ENCODE measurements at places on chromosomes 1 and 21.

GRCh38 chr21:37367703-37368540 lies 1.3 kb downstream of the DYRK1A start:
- peak; percentile 69 for DNase-seq

- DNase-seq: no peak
Measured at GRCh38 chr1:65728504-65728903, 64.2 kb upstream of the PDE4B start.

- DNase-seq: no peak
Measured at GRCh38 chr1:91507328-91507727, 6.7 kb downstream of the CDC7 start.

DNA sequence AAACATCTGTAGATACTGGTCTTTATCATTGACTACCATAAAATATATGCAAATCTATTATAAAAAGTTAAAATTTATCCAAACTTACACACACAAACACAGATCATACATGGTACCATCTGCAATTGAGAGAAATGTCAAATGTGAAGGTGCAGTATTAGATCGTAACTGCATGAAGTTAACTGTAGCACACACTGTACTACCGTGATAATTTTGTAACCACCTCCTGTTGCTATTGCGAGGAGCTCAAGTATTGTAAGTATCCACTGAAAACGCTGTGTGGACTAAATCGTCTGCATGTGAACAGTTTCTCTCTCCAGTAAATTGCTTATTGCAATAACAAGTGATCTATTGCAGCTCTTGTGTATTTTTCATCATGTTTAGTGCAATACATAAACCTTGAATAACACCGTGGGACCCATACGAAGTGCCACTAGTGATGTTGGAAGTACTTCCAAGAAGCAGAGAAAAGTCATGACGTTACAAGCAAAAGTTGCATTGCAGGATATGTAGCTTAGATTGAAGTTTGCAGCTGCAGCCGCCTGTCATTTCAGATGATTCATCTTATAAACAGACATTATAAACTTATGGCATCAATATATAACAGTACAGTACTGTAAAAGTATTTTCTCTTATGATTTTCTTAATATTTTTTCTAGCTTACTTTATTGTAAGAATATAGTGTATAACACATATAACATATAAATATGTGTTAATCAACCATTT lies 172.9 kb downstream of the SDCCAG8 start:
- DNase-seq: no peak

DNA sequence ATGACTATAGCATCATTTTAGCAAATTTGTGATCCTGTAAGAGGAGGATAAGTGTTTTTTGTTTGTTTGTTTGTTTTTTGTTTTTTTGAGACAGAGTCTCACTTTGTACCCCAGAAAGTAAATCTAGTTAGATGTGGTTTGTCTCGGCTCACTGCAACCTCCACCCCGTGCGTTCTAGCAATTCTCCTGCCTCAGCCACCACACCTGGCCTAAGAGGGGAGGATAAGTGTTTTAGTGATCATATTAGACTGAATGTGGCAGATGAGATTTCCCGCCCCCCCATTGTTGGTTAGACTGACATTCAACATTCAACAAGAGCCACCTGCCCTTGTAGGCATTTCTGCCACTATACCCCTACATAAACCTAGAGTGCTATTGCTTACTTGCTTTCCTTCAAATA lies 98.5 kb downstream of the OSBPL9 start:
- DNase-seq: no peak

DNA sequence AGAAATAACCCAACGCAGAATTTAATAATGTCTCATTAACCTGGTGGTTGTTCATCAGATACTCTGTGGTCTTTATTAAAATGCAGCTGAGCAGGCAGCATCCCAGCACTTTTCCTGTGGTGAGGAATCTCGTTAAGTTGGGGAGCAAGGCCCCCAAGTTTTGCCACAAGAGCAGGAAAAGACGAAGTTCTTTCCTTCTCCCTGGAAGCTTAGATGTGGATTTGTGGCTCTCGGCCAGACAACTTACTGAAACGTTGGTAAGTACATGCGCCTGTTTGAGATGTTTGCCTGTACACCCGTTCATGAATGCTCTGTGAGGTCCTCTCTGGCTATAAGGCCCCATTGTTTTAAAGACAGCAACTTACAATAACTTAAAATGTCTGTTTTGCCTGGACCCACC lies 34.3 kb upstream of the PDE9A start:
- no peak for DNase-seq

DNA sequence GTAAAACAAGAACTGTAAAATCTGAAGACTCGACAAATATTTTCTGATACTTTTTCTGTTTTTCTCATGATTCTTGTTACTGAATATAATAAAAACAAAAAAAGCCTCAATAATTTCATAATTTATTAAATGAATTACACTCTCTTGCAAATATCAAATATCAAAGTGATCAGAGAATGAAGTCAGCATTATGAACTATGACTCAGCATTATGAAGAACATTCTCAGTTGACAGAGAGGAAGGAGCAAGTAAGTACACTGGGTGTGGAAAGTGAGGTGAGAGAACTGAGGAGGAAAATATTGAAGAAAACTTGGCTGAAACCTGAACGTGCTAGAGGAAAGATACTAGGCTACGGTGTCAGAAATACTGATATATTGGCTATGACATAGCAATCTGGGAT lies 529.5 kb downstream of the KCNT2 start:
- DNase-seq: no peak

GRCh38 chr21:35833991-35834390 lies 226.3 kb downstream of the SETD4 start:
- DNase-seq: no peak

- no peak for DNase-seq
Measured at GRCh38 chr1:151867765-151868411, 14.4 kb upstream of the THEM5 start.

GRCh38 chr1:176515310-176515709 lies 52.3 kb downstream of the PAPPA2 start:
- DNase-seq: no peak

DNA sequence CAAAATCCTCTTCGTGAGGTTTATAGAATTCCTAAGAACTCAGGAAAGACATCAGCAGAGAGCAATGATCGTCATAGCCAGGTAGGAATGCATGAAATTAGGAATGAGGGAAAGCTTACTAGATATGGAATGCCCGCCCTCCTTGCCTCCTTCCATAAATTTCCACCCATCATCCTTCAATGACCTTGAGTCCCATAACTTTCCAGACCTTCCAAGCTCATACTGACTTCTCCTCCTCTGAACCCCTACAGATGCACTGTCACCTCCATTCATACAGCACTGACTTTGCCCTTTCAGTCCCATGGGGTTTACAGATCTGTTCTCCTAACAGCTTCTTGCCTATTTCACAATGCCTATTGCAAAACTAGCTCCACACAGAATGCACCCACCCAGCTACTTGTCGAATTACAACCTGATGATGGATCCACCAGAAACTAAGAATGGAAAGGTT lies 23.8 kb upstream of the PPP1R15B start:
- no peak for DNase-seq

DNA sequence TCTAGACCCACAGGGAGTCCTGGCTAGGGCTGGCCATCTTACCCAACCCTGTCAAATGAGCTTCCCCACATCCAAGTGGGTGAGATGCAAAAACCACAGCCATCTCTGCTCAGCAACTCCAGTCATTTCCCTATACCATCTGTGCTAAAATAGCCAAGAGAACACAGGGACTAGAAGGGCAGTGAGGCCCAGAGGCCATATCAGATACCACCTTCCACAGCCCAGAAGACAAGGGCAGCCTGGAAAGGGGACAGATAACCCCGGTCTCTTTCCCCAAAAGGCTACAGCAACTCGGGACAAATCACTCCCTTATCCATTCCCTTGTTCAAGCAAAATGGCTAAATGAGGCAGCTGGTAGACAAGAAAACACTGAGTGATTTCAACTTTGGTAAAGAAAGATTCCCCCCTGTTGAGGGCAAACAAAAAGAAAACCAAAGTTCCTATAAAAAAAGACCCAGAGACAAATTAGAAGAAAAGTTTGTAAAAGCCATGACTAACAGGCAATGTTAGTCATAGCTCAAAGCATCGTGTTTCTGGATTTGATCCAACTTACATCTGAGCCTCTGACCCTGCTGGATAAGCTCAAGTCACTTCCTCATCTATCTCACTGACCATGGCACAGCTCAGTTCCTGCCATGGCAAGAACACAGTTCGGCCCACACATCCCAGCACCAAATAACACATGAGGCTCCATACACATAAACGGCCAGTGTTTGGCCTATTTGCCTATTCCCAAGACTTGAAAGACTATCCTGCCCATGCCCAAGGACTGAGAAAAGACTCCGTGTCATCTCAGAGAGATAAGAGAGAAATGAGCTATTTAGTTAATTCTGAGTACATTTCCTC lies 3.1 kb downstream of the LAMB3 start:
- DNase-seq: no peak

DNA sequence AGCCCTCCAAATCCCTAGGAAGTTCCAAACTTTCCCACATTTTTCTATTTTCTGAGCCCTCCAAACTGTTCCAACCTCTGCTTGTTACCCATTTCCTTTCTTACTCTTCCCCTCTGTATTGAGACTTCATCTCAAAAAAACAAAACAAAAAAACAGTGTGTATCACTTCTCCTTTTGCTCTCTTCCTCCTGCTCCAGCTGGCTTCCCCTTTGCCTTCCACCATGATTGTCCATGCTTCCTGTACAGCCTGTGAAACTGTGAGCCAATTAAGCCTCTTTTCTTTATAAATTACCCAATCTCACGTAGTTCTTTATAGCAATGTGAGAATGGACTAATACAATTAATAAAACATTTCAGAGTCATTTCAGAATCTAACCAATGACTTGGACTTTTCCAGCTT lies 69.6 kb upstream of the KRTAP19-8 start:
- no peak for DNase-seq

GRCh38 chr1:244730153-244730933 lies 77.4 kb downstream of the DESI2 start:
- peak; percentile 65 for DNase-seq

- DNase-seq: no peak
Measured at GRCh38 chr1:26858160-26858559, 4.8 kb upstream of the SFN start.

GRCh38 chr1:3676581-3677470 lies 24.5 kb downstream of the TP73 start:
- DNase-seq: no peak

DNA sequence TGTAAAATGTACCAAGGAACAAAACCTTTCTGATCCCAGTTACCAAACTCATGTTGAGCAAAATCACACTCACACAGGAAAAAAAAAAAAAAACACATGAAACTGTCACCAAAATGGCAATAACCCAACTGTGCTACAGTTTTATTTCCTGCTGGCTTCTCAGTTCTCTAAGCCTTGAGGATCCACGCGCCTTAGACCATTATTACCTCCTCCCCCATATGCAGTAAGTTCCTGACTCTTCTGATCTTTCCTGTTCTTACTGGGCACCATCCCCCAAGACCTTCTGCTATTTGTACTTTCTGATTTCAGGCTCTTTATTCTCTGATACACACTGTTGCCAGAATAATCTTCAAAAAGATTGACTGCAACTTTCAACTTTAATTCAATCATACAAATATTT lies 79.6 kb downstream of the SLC45A1 start:
- no peak for DNase-seq

GRCh38 chr1:64933296-64934070 lies 32.9 kb downstream of the JAK1 start:
- DNase-seq: no peak

GRCh38 chr1:221751226-221751887 lies 9.5 kb upstream of the DUSP10 start:
- no peak for DNase-seq

- peak; percentile 31 for DNase-seq
Measured at GRCh38 chr1:232675260-232675659, 45.3 kb upstream of the SIPA1L2 start.

- no peak for DNase-seq
Measured at GRCh38 chr1:73604739-73605138, 593.2 kb downstream of the LRRIQ3 start.

DNA sequence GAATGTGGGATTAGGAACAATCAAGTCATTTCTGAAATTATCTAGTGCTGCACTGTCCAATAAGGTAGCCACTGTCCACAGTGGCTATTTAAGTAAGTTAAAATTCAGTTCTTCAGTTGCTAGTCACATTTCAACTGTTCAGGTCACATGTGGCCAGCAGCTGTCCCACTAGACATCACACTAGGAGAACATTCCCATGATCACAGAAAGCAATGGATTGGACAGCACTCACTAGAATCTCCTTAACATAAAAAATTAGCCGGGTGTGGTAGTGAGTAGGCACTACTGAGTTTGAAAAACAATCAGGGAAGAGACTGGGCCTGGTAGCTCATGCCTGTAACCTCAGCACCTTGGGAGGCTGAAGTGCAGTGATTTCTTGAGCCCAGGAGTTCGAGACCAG lies 33.6 kb downstream of the NUP133 start:
- no peak for DNase-seq

DNA sequence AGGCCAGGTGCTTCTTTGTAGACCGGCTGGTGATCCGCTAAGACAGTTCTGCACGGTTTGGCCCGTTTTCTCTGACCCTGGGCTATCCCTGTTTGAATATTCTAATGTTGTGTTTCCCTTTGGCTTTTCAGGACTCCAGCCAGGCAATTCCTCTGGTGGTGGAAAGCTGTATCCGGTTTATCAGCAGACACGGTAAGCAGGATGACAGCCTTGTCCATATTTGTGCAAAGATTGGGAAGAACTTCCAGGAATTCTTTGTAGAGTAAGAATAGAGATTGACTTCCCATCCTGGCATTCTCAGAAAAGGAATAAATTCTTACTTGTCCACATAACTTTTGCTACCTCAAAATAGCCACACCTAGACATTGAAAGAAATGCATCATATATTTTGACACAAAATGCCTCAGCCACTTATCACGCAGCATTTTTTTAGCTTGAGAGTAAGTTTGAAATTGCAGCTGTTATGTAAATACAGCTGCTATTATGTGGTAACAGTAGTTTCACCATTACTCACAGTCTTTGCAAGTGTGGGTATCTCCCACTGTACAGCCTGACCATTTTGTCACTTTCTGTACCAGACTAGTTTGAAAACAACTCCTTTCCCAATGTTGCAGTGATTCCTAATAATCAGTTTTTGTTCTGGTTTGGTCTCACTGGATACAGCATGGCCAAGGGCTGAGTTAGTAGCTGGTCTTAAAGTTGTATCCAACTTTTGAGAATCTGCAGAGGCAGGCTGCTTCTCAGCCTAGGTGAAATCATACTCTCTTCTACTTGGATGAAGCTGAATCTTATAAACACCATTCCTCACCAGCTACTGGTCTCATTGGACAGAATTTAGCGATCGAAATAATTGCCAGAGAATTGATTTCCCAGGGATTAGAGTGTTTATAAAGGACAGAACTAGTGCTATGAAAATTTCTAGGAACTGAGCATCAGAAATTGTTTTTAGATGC lies 40.0 kb upstream of the IKBKE start:
- no peak for DNase-seq

- peak; percentile 6 for DNase-seq
Measured at GRCh38 chr21:46117586-46118315, 19.8 kb downstream of the COL6A2 start.

- no peak for DNase-seq
Measured at GRCh38 chr21:34989337-34990151, 59.6 kb downstream of the RUNX1 start.

All from kidney (tissue), 22 donors.